Kasumi-1 (cell line): ENCODE measurements at places on chromosomes 1 and 21.

- DNase-seq, result no peak
Observed at GRCh38 chr1:214364386-214364785, 83.4 kb downstream of the SMYD2 start.

- no peak for DNase-seq
Observed at GRCh38 chr1:186768906-186769305, 59.8 kb upstream of the PLA2G4A start.

DNA sequence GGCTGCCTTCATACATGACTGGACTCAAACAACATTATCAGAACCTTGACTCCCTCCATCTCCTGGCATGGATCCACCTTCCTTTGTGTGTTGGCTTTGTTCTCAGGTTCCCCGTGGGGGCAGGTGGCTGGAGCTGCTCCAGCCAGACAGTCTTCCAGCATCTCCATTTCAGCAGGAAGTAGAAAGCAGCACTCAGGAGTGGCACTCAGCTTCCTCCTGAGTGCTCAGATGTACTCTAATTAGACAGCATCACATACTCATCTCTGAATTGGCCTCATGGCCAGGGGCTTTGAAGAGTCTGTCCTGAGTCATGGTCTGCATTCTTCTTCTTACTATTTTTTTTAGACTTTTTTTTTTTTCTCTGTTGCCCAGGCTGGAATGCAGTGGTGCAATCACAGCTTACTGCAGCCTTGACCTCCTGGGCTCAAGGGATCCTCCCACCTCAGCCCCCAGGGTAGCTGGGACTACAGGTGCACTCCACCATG, 27.9 kb downstream of the OVAAL start:
- no peak for DNase-seq

DNA sequence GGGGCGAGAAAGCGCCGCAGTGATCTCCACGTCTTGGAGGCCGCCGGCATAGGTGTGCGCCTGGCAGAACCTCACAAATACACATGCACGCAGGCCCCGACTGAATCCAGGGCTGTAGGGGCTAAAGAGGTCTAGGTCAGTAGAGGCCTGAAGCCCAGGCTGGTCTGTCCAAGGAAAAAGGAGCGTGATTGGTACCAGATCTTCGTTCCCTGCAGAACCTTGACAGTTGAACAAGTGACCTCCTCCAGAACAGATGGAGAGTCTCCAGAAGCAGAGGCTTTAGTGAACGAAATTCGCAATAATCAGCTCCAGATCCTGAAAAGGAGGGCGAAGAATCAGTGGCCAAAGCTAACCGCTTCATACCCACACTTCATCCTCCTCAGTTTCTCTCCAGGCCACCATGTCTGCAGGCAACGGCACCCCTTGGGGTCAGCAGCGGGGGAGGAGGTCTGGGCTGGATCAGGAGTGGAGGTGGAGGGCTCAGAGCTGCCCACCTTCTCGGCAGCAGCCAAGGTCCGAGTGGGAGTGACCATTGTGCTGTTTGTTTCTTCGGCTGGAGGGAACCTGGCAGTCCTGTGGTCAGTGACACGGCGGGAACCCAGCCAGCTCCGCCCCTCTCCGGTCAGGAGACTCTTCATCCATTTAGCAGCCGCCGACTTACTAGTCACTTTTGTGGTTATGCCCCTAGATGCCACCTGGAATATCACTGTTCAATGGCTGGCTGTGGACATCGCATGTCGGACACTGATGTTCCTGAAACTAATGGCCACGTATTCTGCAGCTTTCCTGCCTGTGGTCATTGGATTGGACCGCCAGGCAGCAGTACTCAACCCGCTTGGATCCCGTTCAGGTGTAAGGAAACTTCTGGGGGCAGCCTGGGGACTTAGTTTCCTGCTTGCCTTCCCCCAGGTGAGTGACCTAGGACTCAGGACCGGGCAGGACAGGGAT, 749 bp upstream of the PEX11B start:
- no peak for DNase-seq

GRCh38 chr1:188782220-188782841, 1695.3 kb downstream of the BRINP3 start:
- peak; percentile 89 for DNase-seq

DNA sequence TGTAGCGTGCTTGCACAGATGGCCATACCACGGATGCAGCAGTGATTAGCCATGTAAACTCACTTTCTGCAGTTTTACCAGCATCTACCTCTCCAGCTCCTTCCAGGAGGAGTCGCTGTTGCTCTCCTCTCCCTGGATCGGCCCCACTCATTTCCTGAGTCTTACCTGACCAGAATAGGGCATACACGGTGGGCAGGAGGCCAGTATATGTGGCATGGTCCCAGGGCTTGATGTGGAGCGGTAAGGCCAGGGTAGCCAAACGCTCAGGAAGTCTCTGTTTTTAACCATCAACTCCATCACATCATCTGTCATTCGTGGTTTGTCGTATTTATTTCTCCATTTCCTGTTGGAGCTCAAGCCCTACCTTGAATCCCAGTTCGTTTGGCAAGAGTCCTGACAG, 163.4 kb upstream of the USP24 start:
- no peak for DNase-seq

GRCh38 chr1:203751051-203751450, 13.9 kb upstream of the LAX1 start:
- no peak for DNase-seq

DNA sequence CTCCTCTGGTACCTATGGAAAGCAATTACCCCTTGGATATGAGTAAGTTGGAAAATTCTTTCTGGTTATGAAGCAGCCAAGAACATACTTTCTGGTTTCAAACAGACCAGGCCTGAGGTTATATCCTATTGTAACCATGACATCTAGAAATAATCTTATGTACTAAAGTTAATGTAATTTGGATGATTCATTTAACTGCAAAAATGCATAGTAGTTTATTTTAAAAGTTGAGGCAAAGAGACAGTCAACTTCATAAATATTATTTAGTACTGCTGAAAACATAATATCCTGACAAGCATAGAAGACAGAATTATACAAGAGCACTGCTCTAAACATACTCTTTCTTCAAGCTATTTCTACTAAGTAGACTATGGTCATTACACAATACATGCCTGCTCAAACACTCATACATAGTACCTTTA, 25.5 kb downstream of the ODF2L start:
- no peak for DNase-seq

GRCh38 chr1:168386949-168387586, 106.4 kb downstream of the TBX19 start:
- no peak for DNase-seq

DNA sequence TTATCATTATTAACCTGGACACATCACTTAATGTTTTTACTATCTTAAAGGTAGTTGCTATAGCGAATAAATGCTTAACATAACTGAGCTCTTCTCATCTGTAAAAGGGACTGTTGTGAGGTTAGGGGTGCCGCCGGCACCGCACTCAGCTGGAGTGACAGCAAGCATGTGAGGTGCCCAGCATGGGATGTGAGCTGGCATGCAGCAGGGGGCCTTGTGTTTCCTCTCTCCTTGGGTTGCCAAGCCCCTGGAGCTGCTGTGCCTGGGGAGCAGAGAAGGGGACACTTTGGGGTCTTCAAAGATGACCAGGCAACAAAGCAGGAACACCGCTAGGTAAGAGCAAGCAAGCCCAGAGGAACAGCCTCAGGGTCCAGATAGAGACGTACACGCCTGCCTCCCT, 2.1 kb upstream of the ZC3H12A start:
- DNase-seq, result no peak

- no peak for DNase-seq
Observed at GRCh38 chr1:12610305-12610935, 7.6 kb downstream of the DHRS3 start.

GRCh38 chr1:201305815-201306214, 22.5 kb downstream of the PKP1 start:
- DNase-seq, result no peak

GRCh38 chr1:3642919-3643675, 6.8 kb downstream of the WRAP73 start:
- DNase-seq, result no peak

DNA sequence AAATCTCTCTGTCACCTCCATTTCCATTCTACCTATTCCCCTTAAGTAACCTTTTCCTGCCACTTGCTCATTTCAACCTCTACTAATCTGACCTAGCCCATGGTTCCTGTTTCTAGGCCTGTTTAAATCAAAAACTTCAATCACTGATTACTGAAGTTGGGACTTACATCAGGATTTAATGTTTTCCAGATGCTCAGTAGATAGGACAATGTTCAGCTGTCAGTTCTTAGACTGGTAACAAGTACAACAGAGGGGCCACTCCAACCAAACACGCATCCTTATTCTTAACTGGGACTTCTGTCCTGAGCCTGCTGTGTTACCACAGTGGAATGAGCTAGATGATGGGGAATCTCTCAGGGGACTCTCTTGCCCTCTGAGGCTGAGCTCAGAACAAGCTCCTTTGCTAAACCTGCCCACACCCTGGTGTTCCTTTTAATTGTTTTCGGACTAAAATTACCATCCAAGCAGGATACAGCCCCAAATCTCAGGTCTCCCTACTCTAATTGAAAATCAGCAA, 974.6 kb downstream of the TTLL7 start:
- DNase-seq, result no peak

DNA sequence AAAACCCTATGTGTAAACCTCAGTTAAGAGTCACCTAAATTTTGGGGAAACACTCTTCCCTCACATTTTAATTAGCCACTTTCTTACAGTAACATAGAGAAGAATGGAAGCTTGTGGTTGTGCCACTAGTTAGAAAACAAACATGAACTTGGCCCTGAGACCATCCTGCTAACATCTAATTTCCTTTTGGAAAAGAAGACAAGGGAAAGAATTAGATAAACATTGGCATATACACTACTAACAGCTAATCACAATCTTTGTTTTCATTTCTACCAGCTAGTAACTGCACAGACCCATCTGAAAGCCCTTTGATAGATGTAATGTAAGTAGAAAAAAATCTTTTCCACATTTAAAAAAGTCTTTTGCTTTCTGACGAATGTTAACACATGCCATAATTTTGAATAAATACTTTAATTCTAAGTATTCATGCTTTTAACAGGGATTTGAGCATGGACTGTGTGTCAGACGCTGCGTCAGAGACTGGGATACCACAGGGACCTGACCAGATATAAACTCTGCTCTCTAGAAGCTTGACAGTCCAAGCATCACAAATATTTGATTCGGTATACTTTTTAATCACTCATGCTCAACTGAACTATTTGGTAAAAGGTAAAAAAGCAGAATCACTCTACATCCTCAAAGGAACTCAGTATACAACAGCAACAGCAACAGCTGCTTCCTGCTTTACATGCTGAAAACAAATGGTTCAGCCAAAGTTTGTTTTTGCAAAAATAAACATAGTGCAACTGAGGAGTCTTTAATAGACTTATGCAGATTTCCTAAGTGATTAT, 30.2 kb downstream of the DPH5 start:
- DNase-seq, result no peak

DNA sequence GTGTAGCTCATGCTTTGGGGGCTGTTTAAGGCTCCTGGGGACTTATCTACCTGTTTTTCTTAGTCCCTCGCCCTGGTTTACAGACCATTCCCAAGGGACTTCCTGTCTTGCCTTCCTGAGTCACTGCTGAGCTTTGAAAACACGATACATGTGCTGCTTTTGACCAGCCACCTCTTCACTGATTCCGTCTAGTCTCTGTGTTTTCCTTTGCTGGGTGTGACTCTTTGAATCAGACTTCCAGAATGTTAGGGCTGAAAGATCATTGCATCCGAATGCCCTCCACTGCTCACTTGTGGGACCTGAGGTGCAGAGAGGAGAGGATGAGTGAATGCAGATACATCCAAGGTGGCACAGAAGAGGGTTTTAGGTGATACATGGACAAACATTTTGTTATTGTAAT, 35.4 kb upstream of the CITED4 start:
- DNase-seq, result no peak

GRCh38 chr1:117250061-117250606, 39.4 kb upstream of the VTCN1 start:
- no peak for DNase-seq

- DNase-seq, result no peak
Observed at GRCh38 chr1:221923929-221924598, 182.2 kb upstream of the DUSP10 start.

- DNase-seq, result no peak
Observed at GRCh38 chr1:55990007-55990406, 589.4 kb downstream of the PLPP3 start.

- no peak for DNase-seq
Observed at GRCh38 chr1:110021285-110021684, 13.1 kb upstream of the STRIP1 start.

GRCh38 chr1:110420874-110421793, 13.6 kb upstream of the LAMTOR5 start:
- DNase-seq, result no peak
